Epithelial cell of umbilical artery (primary cell): ENCODE measurements at places on chromosomes 1 and 21. TPM values are rescaled to one million over a fixed set of nuclear protein-coding genes. Genes with fewer than 3 reads are reported as not detected.

The SLFNL1 gene
- 0.46 TPM in 1 of 2 replicates, not detected in the other for total RNA-seq

The AJAP1 gene
- under 0.01 TPM in 1 of 2 replicates, not detected in the other for total RNA-seq

The COL6A2 gene
- total RNA-seq = 6.5 and 14.0 TPM in 2 replicates

The SPATA1 gene
- total RNA-seq = 1.6 TPM in 1 of 2 replicates, not detected in the other

The RGS18 gene
- total RNA-seq = not detected in 2 replicates

The SH2D5 gene
- 0.32 and 0.46 TPM in 2 replicates for total RNA-seq

The HUNK gene
- total RNA-seq = not detected in 2 replicates

The DIO1 gene
- not detected in 2 replicates for total RNA-seq

The AGT gene
- not detected in 2 replicates for total RNA-seq

The NEK2 gene
- 26.6 and 33.9 TPM in 2 replicates for total RNA-seq

The OPTC gene
- total RNA-seq = not detected in 2 replicates

The SLC16A4 gene
- total RNA-seq = 6.8 and 10.3 TPM in 2 replicates

The CD48 gene
- not detected in 2 replicates for total RNA-seq

The CDC20 gene
- 62.0 and 106 TPM in 2 replicates for total RNA-seq
